ENCODE measurements at places on chromosomes 13 and 19.

GRCh38 chr19:32566246-32566830, 14.7 kb upstream of the PDCD5 start:
- DNase-seq, result no peak

DNA sequence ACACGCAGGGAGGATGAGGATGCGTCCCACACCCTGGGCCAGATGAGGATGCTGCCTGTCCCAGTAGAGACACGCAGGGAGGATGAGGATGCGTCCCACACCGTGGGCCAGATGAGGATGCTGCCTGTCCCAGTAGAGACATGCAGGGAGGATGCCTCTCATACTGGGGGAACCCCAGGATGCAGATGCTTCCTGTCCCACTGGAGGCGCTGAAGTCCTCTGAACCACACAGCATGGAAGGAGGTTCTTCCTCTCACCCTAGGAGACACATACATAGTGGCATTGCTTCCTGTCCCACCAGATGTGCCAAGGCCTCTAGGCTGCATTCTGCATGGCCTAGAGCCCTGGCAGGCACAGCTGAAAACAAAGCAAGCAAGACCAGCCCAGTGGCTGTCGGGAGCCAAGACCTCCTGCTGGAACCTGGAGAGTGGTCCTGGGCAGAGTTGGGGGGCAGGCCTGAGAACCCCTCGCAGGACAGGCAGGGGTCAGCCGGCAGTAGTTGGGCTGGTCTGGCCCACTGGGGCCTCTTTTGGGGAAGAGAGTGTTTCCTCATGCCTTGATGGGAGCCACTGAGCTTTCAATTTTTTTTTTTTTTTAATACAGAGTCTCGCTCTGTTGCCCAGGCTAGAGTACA, 4.3 kb downstream of the HPN start:
- no peak for DNase-seq

DNA sequence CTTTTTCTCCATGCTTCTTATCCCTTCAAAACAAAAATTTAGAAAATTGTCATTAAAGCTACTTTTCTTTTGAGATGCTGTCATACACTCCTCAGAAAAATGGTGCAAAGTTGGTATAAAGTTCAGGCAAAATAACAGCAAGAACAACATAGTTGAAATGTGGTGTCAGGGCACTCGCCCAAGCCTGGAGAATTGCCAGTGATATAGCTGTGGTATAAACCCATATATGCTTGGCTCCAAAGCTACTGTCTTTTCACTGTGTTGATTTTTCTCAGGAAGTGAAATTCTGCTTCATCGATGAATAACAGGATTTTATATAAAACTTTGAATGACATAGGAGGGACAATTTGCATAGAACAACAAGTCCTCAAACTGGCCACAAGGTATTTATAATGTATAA, 2532.9 kb downstream of the PCDH9 start:
- no peak for DNase-seq

DNA sequence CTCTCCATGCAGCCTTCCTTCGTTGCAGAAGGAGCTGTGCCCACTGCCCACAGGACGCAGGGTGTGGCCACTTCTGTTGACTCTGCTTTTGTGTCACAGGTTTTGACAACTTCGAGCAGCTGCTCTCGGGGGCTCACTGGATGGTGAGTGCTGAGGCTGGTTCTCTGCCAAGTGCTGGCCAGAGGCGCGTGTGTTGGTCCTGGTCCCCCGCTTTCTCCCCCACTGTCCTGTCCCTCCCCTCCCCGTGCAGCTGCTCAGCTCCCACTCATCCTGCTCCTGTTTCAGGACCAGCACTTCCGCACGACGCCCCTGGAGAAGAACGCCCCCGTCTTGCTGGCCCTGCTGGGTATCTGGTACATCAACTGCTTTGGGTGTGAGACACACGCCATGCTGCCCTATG, 10.6 kb upstream of the PDCD2L start:
- DNase-seq, result peak; percentile 89

GRCh38 chr19:50899569-50899968, 11.6 kb downstream of the KLK4 start:
- DNase-seq, result no peak

Measured in right hindlimb (tissue), 1 donor.